AG04449 (cell line): ENCODE measurements at places on chromosomes 4 and X.

DNA sequence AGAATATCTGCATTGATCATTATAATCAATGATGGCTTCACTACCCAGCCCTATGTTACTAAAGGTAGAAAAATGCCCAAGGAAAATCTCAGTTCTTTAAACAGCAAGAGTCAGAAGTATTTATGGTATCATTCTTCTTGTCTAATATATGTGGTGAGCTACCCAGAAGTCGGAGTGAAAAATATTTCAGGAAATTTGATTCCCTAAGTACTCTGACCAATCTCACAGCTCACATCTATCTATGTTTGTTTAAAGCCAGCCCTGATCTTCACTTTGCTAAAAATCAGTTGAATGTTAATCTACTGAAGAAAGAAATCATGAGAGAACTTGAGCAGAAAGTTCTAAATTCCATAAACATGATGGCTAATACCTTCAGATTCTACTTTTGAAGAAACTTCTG lies 522.9 kb upstream of the SLIT2 start:
- DNase-seq: no peak

- DNase-seq: peak; percentile 41
Observed at GRCh38 chr4:15744016-15744545, 34.0 kb upstream of the CD38 start.

DNA sequence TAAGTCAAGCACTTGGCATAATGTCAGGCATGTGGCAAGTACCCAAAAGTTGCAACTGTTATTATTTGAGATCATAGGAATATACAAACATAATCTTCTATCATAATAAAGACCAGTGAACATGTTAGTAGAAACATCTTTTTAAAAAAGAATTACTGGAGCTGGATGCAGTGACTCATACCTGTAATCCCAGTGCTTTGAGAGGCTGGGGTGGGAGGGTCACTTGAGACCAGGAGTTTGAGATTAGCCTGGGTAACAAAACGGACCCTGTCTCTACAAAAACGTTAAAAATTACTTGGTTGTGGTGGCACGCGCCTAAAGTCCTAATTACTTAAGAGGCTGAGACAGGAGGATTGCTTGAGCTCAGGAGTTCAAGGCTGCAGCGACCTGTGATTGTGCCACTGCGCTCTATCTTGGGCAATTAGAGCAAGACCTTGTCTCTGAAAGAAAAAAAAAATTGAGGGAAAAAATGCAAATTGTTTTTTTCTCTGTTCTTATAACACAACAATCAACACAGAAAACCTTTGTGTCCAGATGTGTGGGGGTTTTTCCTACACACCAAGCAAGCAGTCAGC lies 284.3 kb downstream of the ARHGAP10 start:
- DNase-seq: no peak

GRCh38 chrX:153824348-153824747 lies 6.0 kb downstream of the PDZD4 start:
- DNase-seq: no peak

DNA sequence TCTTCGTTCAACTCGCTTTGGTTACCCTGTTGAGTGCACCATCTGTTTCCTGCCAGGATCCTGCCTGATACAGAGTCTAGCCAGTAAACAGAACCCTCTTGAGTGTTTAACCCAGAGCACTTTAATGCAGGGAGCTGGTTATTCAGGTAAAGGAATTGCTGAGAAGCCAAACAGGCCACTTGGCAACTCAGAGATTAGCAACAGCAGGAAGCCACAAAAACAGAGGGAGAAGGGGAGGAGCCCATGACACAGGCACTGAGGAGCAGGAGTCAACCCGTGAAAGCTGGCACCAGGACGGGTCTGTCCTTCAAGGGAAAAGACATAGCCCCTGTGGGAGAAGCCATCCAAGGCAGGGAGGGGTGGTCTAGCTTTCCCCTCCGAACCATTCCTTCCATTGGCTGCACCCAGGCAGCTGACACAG lies 641.4 kb downstream of the ZNF674 start:
- DNase-seq: no peak

DNA sequence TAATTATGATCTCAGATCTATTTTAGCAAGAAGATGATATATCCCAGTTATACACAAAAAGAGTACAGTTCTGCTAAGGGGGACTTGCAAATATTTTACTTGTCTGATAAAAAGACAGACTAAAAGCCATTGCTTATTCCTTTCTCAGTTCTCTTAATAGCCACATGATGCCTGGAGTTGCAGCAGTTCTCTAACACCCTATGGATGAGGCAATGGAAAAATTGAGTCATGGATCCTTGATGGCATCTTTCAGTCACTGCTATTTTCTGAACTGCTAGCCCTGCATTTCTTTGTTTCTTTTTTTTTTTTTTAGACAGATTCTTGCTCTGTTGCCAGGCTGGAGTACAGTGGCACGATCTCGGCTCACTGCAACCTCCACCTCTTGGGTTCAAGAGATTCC lies 1956.7 kb downstream of the C4orf33 start:
- no peak for DNase-seq

DNA sequence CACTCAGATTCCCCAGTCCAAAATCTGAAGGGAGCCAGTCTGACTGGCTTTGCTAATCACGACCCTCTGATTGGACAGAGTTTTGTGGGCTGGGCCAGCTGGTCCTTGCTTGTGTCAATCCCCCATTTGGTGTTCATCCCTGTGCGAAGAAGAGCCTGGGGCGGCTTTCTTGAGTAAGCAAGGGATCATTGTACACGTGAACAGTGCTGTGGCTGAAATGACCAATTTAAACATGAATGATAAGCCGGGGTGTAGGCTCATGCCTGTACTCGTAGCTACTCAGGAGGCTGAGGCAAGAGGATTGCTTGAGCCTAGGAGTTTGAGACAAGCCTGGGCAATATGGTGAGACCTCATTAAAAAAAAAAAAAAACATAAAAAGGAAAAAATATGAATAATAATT lies 379.1 kb downstream of the RAPGEF2 start:
- no peak for DNase-seq

GRCh38 chr4:11505221-11505971 lies 76.7 kb upstream of the HS3ST1 start:
- no peak for DNase-seq

GRCh38 chr4:98485816-98486345 lies 172.5 kb downstream of the TSPAN5 start:
- DNase-seq: no peak

DNA sequence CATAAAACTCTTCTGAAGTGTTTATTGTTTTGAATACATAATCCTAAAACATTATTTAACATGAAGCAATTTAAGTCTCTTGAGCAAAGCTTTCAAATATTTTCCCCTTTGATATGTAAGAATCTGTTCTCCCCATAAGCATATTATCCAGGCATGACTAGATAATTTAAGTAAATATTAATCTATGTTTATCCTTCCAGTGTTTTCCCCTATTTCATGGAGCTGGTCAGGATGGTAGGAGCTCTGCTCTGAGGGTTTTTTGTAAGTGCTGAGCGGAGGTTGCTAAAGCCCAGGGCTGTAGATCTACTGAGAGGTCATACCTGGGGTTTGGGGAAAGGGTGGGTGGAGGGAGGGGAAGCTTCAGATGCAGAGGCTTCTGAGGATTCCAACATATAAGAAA lies 258.9 kb upstream of the SFRP2 start:
- DNase-seq: no peak

GRCh38 chrX:153816831-153817690 lies 13.3 kb downstream of the PDZD4 start:
- DNase-seq: no peak

- no peak for DNase-seq
Observed at GRCh38 chr4:19544446-19545125, 707.1 kb upstream of the SLIT2 start.

GRCh38 chr4:188714501-188714900 lies 575.3 kb downstream of the TRIML1 start:
- DNase-seq: no peak

- DNase-seq: no peak
Observed at GRCh38 chr4:137775701-137776100, 243.4 kb upstream of the PCDH18 start.

DNA sequence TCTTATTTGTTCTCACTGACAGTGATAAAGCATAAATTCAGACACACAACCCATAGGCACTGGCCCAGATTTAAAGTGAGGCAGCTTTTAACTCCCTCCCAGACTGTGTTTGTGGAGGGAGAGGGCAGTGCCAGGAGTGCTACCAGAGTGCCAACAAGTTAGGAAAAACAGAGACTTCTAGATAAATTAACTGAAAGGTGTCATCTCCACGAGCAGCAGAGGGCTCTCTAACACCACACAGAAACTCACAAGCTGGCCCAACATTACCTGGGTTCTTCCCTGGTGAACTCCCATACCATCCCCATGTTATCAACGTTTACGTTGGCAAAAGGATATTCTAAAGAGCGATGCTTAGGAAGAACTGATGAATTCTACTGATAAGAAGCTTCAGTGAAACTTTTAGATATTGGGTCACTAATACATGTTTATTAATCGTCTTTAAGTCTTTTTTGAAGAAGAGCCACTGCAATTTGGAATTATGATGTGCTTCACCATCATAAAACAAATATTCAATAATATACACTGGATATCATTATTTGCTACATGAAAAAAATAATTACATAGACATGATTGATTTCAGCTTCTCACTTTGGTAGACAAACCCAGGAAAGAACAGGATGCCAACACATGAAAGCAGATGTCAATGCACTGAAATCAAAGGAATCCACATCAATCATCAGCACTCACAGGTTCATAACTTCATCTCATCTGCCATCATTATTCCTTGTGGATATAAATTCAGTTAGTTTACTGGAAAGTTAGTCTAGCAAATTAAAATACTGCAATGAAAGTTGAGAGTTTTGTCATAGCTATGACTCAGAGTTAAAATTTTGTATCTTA lies 121.2 kb upstream of the NAP1L5 start:
- no peak for DNase-seq

DNA sequence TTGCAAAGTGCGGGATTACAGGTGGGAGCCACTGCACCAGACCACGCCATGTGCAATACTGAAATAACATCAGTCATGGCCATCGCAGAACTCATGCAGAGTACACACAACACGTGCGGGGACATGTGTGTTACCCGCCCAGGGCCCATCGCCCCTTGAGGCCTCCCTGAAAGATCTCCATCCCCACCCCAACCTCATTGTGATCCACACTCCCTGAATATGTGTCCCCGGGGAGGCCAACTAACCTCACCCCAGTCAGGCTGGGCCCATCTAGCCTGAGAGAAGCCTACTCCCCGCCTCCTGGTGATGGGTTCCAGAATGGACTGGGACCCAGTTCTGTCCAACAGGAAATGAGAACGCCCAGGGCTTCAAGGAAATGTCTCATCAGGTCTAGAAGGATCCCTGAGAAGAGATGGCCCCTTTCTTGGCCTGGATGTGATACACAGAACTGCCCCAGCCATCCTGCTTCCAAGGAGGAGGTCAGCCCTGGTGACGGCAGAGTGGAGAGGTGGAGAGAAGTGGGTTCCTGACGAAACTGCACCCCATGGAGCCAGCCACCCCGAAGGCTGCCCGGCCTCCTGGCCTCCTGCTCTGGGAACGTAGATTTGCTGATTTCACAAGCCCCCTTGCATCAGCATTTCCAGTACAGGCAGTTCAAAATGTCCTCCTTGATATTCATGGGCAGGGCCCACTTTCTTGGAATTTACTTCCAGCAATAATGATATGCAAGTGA lies 22.5 kb upstream of the CLDN24 start:
- DNase-seq: no peak

DNA sequence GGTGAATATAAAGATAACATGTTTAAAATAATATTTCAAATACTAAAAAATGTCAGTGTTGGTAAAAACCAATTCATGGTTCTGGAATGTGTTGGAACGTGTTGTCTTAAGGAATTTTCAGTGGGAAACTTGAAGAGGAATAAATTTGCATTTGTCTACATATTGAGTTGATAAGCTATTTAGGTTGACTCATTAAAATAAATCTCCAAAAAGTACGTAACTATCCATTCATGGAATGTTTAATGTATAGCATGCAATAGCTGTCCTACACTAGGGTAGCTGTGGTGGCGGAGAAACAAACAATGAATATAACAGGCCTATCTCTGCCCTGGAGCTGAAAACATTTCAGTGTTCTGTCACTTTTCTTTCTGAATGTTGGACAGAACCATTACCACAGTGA lies 20.3 kb downstream of the SHISA3 start:
- no peak for DNase-seq

DNA sequence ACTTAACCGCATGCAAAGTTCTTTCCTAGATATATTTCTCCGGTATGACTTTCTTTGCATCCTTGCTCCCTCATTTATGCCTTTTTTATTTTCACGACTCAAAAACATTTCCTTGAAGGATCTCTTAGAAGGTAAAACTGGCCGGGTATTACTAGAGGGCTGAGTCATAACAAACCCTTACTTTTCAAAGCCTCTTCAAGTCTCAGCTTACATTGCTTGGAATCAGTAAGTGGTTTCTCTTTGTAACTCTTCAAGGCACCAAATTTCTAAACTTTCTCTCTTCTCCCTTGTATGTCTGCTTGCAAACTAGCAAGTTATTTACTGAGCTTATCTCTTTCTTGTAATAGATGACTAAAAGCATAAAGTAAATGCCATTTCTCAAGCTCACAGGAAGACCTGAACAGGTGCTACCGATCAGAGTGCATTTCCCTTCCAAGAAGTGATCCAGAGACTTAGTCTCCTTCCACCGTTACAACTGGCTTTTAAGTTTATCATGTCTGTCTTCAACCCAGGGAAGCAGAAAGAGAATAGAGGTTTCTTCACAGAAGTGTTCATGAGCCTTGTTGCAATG lies 75.5 kb downstream of the ANXA10 start:
- peak; percentile 16 for DNase-seq

DNA sequence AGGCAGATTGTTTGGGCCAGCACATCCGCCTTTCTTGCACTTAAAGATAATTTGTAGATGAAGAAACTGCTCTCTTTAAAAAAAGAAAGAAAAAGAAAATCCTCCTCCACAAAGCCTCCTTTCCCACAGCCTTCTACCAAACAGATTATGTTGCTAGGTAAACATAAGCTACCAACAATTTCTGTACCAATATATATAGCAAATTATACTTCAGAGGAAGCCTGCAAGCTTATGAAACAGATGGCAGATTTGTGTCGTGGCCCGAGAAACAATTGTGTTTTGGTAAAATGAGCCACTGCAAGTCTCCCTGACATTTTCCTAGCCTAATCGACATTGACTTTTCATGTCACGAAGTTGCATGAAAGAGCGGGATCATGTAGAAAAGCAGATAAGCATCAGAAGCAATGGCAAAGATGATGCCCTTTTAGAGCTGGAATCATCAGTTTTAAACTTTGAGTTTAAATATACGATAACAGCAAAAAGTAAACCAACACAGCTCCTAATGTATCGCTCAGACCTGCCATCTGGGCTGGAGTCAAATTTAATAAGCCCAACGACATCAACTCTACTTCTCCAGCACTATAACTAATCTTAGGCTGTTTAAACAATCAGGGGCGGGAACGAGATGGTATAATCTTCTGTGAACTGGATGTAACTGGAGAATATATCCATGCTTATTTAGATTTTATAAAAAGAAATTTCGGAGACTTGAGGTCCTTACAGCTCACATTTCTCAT lies 94.9 kb upstream of the PLAC1 start:
- DNase-seq: no peak
